Activated T-cell treated with anti-CD3 and anti-CD28 coated beads, Interleukin-2, amount 50 U/mL, for 48 hours (primary cell): ENCODE measurements at places on chromosomes 13 and 19.

DNA sequence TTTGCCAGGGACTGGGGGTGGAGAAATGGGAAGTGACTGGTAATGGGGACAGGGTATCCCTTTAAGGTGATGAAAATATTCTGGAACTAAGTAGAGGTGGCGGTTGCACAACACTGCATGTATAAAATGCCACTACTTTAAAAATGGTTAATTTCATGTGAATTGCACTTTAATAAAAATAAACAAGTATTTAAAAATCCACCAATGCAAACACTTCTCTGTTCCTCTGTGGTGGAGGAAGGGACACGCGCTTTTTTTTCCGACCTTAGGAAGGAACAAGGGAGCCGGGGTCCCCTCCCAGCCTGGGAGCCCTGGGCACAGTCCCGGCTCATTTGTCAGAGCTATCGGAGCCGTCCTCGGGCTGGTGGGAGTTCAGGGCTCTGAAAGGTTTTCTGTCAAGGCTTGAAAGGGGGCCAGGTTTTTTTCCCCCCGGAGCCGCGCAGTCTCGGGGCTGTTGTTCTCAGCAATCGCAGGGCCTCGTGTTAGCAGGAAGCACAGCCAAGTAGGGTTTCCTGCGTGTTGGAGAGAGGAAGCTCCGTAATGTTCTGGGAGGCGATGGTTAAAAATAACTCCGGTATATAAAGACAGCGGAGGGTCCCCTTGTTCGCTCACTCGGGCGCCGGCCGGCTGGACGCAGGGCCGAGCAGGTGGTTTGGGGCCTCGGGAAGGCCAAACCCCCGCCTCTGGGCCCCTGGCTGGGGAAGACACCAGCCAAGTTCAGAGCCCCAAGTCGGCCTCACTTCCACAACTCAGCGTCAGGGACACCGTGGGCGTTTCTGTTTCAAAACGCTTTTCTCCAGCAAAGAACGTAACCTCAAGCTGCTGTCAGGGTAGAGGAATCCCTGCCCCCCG is 41.2 kb upstream of the KLF2 start:
- peak; percentile 86 for DNase-seq

DNA sequence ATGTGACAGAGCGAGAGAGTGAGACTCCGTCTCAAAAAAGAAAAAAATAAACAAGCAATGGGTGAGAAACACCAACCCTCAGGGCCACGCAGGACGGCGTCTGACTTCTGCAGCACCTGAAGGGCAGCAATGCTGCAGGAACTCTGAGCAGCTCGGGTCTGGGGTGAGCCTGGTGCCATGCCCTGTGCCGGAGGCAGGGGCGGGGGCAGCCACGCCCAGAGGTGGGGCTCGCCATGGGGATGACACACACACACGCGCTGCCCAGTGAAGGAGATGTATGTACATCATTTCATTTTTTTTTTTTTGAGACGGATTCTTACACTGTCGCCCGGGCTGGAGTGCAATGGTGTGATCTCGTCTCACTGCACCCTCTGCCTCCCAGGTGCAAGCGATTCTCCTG is 24.3 kb downstream of the GPX4 start:
- no peak for DNase-seq

DNA sequence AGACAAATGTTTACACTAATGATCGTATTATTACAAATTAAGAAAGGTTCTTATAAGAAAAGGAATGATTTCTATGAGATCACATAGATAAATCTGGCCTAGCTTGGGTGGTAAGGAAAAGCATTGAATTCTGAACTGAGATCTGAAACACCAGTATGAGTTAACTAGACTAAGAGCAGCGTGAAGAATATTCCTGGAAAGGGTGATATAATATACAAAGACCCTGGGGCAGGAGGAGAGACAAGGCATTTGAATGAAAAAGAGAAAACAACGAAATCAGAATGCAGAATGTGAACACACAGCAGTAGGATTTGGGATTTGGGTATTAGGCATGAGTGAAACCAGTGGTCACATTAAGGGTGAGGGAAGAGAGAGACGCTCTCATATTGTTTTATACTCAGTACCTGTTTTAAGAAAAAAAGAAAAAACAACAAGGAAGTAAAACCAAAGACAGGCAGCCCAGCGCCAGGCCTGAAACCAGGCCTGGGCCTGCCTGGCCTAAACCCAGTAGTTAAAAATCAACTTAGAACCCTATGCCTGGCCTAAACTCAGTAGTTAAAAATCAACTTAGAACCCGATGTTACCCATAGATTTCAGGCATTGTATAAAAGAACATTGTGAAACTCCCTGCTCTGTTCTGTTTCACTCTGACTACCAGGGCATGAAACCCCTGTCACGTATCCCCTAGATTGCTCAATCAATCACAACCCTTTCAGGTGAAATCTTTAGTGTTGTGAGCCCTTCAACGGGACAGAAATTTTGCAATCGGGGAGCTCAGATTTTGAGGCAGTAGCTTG is 287.1 kb downstream of the ITGBL1 start:
- no peak for DNase-seq

DNA sequence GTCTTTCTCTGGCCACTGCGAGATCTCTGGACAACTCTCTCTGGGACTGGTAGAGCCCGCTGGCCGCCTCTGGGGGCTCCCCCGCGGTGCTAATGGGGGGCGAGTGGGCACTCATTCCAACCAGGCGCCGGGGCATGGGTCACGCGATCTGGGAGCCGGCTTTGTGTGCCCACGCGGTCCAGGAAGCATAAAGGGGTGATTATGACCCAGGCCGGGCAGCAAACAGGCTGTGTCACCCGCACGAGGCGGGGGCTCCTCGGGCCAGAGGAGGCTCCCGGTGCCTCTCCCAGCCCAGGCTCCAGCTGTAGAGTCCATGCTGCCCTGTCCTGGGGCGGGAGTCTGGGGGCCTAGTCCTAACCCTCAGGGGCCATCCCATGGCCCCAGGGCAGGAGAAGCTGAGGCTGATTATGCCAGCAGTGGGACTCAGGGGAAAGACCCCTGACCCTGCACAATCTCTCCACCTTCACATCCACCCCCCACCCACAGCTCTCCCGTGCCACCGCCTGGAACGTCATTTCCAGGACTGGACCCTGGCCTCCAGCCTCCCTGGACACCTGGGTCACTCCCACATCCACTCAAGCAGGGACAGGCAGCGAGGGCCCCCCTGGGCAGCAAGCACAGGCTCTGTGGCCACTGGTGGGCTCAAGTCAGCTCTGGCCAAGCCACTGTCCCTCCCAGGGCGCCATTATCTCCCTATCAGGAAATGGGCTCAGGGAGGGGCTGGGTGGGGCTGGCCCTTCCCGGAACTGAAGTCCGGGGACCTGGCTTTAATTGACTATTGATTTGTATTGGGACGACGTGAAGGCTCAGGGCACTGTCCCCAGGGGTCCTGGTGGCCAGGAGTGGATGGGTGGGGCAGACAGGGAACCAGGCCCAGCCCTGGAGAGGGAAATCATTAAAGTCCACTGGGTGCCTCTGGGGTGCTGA is 50.0 kb downstream of the PTPRS start:
- DNase-seq, result no peak

DNA sequence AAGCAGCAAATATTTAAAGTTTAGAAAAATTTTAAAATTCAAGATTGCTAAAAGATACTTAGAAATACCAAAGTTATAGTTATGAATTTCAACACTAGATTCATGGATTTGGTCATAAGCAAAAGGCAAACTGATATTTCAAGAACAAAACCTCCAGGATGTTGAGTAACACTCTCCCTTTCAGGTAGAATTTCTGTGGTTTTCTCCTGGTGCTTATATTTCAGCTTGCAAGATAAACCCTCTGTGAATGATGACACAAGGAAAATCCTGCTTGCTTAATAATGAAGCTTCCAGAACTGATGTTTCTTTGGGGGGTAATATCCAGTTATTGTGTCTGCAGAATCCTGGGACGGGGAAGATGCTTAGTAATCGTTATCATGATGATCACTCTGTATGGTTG is 320.3 kb upstream of the EDNRB start:
- DNase-seq, result no peak

DNA sequence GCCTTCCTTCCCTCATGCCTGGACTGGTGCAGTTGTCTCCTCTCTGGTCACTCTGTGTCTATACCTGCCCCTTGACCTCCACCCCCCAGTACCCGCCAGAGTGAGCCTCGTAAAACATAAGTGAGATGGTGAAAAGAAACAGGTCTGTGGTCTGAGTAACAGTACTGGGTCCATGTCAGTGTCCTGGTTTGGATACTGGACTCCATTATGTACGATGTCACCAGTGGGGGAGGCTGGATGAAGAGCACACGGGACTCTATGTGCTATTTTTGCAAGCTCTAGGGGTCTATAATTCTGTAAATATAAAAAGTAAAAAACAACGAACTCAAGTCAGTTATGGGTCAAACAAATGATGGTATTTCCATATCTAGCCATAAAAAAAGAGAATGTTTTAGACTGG is 14.4 kb downstream of the MYBPC2 start:
- no peak for DNase-seq

DNA sequence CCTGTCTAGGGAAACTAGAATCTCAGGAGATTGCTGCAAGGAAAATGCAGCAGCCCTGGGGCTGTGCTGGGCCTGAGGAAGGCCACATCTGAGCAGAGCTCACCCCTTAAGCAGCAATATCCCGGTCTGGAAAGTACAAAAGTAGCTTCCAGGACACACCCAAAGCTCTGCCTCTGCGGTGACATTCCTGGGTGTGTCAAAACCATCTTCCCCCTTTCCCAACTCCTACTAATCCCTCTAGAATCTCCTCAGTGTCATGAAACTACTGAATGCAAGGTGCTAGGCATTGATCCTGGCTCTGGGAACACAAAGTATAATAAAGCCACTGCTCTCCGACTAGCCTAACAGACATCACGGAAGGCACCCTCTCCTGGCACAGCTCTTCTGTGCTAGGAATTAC is 5.0 kb downstream of the PBX4 start:
- DNase-seq, result no peak

DNA sequence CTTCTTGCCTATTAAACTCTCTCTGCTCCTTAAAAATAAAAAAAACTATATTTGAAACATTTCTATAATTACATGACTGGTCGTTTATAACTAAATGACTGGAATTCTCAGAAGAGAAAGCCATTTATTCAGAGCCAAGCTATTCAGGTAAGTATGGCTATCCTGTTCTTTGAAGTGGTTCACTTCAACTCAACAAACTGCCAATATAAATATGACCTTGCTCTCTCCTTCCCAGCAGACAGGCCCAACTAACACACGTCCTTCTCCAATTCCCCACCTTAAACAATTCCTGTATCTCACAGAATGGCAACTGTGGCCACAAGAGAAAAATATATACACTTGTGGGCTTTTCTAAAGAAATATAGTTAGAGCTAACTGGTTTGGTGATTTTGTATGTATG is 153.9 kb downstream of the MIPEP start:
- no peak for DNase-seq

DNA sequence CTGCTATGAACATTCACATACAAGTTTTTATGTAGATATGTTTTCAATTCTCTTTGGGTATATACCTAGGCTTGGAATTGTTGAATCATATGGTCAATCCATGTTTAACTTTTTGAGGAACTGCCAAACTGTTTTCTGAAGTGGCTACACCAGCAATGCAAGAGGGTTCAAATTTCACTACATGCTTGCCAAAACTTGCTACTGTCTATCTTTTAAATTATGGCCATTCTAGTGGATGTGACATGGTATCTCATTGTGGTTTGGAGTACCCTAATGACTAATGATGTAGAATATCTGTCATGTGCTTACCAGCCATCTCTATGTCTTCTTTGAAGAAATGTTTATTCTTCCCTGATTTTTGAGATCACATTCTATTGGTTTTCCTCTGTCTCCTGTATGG is 860.3 kb downstream of the DIAPH3 start:
- no peak for DNase-seq

- DNase-seq, result no peak
Measured at GRCh38 chr19:33290956-33291622, 11.2 kb downstream of the CEBPA start.

- peak; percentile 67 for DNase-seq
Measured at GRCh38 chr19:10501971-10502523, 1.1 kb downstream of the KEAP1 start.

DNA sequence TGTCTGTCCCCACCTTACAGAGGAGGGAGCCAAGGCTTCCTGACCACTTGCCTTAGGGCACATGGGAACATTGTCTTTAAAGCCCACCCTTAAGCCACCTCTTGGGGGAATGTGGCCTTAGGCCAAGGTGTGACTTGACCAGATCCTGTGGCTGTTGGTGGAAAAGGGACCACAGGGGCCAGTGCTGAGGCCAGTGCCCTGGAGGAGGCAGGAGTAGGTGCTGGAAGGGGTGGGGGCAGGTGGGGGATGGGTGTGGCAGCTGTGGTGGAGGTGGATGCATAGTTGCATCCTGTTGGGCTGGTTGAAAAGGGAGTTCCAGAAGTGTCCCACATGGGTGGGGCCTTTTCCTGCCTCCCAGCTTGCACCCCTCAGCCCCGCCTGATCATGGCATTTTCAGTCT is 44.8 kb downstream of the DNM2 start:
- no peak for DNase-seq

- DNase-seq, result no peak
Measured at GRCh38 chr13:89027694-89028306, 1356.6 kb downstream of the SLITRK5 start.

DNA sequence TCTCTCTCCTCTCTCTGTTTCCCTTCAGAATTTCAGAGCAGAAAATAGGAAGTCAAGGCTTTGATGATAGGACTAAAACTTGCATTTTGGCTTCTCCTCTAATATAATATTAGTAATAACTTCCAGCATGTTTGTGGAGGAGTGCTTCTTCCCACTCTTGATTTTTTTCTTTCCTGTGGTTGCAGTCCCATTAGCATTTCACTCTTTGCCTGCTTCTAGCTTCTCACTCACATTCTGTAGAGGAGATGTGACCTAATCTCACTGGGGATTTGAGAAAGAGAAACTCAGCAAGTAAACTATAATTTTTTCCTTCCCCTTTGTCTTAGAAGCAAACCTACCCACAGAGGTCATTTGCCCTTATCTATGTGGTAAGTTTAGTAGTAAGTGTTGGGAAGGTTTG is 169.4 kb upstream of the HTR2A start:
- DNase-seq, result no peak

- no peak for DNase-seq
Measured at GRCh38 chr13:100825557-100825956, 151.0 kb upstream of the TMTC4 start.

GRCh38 chr13:41411522-41411921 is 45.8 kb upstream of the RGCC start:
- no peak for DNase-seq

DNA sequence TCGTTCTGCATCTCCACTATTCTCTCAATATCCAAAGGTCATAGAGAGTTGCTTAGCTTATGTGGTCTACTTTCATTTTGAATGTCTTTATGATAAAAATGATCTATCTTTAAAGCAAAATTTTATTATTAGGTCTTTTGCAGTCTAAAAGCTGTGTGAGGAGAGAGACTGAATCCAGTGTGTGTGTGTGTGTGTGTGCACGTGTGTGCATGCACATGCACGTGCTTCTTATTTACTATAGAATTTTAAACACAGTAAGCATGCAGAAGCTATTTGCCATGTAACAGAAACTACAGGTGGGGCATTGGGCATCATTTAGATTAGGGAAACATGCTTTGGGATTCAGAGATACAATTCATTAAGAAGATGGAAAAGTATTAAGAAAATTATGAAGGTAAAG is 136.0 kb upstream of the SPRY2 start:
- no peak for DNase-seq

- peak; percentile 57 for DNase-seq
Measured at GRCh38 chr19:54481326-54481930, 8.3 kb upstream of the CDC42EP5 start.

GRCh38 chr13:58804832-58805231 is 1173.3 kb downstream of the PCDH17 start:
- no peak for DNase-seq
